Effector memory CD4-positive, alpha-beta T cell (primary cell): ENCODE measurements at places on chromosomes 13 and 19.

DNA sequence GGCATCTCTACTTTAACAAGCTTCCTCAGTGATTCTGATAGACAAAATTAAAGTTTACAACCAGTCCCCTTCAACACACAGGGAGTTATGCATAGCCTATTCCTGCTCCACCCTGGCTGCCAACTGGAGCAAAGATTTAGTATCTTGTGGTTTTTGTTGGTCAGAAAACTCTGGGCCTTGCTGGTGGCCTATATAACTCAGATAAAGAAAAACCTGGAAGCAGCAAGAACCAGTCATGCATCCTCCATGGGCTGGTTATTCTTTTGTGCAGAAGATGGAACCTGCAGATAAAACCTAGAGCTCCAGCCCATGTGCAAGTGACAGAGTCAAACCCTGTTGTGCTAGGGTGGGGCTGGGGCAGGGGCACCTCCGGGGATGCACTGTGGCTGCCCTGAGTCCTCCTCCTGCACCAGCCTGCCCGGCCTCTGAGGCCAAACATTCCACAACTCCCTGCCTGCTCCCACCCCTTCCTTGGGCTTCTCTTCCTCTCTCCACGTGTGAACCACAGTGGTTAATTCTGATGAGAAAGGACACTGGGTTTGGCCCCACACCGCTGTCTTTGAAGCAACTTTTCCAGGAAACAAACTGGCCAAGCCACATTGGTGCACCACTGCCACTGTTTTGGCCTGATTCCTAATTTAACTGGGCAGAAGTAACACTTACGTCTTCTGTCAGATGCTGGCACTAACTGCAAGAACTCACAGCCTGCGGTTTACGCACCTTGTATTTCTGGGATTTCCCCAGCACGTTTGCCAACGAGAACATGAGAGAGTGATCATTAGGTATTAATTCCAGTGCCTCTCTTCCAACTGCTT, 23.3 kb upstream of the GGACT start:
- DNase-seq: no peak

DNA sequence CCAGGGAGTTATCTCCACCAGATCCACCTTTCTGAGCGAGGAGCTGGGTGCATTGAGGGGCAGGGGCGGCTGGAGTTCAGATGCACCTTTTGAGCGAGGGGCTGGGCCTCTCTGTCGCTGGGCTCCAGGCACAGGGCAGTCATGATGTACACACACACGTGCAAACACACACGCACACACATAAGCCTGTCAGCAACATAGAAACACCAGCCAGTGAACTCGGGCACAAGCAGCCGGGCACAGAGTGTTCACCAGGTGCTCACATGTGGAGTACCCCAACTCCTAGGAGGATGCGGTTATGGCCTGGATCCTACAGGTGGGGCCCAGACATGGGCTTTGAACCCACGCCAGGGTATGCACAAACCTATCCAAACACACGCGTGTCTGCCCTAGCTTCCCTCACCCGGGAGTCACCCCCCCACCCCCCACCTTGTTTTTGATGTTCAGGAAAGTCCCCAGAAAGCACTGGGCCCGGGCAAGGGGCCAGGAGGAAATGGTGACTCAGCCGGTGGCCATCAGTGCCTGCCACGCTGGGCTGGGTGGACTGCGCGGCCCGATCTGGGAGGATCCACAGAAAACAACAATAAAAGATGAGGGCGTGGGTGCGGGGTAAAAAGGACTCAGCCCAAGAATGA, 13.3 kb downstream of the ARRDC2 start:
- peak; percentile 73 for DNase-seq

DNA sequence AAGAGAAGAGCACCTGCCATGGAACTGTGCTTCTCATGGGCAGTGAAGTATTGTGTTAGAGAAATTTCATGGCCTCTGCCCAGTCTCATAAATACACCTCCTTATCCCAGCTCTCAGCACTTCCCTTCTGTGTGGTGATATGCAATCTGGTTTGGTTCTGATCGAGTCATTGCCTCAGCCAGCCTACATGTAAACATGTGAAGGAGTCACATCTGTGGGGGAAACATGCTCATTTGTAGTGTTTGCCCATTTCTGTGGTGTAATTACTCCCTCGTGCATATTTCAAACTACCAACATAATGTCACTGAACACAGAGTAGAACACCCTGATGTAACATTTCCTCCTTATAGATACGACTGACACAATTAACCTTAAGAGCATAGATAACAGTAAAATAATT, 183.0 kb downstream of the DCT start:
- no peak for DNase-seq

DNA sequence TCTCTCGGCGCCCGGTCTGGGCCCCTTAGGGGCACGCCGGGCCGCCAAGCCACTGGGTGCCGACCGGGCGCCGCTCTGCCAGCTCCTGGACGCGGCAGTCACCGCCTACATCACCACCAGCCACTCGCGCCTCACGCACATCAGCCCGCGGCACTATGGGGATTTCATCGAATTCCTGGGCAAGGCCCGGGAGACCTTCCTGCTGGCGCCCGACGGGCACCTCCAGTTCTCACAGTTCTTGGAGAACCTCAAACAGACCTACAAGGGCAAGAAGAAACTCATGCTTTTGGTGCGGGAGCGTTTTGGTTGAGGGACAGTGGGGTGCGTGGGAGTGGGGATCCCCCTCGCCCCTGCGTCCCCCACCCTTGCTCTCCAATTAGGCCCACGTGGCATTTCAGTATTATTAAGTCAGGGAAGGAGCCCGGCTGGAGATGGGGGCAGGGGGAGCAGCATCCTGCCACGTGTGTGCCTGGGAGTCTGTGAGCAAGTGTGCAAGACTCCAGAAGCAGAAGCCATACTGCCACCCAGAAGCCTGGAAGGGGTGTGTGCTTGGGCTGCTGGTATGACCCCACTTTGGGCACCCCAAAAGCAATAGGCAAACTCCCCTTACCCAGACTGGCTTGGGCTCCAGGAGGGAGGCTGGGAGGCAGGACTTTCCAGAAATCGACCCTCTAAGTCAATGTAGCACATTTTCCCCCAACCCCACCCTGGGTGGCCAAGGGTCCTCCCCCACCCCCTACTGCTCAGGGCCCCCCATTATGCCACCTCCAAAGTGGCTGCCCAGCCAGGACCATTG, 35.7 kb downstream of the ZSWIM4 start:
- no peak for DNase-seq

GRCh38 chr19:12867120-12868099, 13.8 kb downstream of the DNASE2 start:
- DNase-seq: peak; percentile 51

DNA sequence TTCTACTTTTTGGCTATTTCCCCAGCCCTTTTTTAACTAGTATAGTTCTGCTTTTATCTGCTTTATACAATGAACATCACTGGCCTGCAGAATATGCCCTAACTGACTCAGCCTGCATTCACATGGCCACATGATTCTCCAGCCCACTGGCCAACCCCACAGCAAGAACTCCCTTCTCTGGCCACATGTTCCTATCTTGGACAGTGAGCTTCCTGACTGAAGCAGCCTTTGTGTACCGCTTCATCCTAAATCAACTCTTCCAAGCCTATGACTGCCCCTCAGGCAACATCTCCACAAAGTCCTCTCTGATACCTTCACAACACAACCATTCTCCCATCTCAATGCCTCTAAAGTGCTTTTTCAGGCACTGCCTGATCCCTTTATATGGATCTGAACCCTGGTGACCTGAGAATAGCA, 214.1 kb downstream of the COL4A1 start:
- DNase-seq: no peak

- peak; percentile 60 for DNase-seq
Measured at GRCh38 chr13:99086267-99087097, 108.6 kb upstream of the DOCK9 start.

- no peak for DNase-seq
Measured at GRCh38 chr19:33515921-33516320, 5.7 kb downstream of the PEPD start.

- DNase-seq: no peak
Measured at GRCh38 chr19:33486407-33486806, 35.2 kb downstream of the PEPD start.

GRCh38 chr19:16899566-16900075, 10.8 kb downstream of the F2RL3 start:
- no peak for DNase-seq

GRCh38 chr13:67120872-67121531, 109.1 kb downstream of the PCDH9 start:
- DNase-seq: no peak

- DNase-seq: no peak
Measured at GRCh38 chr13:40344270-40345148, 321.9 kb downstream of the FOXO1 start.

- DNase-seq: no peak
Measured at GRCh38 chr19:50406829-50407228, 11.9 kb upstream of the SPIB start.

DNA sequence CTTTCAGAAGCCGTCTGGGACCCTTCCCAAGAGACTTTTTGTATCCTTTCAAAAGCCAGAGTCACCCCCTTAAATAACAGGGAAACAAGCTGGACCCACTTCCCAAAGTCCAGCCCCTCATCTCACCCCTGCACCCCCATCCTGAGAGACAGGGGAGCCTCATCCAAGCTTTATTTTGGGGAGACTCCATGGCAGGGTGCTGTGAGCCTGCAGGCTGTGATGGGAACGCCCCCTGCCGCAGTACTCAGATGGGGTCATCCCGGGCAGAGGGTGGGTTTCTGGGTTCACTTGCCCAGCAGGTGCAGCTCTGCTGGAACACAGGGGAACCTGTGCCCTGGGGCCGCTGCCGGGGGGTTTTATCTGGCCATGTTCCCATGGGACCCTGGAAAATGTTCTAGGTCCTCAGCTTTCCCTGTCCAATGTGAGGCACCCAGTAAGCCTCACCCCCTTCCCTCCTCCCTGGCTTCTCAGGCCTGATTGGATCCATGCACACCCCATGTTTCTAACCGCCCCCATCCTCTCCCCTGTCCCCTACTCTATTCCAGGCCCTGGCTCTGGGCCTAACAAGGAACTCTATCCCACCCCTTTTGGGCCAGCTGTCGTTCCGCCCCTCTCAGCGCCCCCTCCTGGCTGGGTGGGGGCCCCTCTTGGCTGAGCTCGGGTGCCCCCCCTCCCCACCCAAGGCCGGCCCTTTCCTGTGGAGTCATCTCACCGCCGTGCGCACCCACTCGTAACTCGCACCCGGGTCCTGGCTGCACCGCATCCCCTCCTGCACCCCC, 1.0 kb downstream of the HIF3A start:
- DNase-seq: no peak

GRCh38 chr13:28000567-28000966, 12.1 kb upstream of the URAD start:
- DNase-seq: no peak

DNA sequence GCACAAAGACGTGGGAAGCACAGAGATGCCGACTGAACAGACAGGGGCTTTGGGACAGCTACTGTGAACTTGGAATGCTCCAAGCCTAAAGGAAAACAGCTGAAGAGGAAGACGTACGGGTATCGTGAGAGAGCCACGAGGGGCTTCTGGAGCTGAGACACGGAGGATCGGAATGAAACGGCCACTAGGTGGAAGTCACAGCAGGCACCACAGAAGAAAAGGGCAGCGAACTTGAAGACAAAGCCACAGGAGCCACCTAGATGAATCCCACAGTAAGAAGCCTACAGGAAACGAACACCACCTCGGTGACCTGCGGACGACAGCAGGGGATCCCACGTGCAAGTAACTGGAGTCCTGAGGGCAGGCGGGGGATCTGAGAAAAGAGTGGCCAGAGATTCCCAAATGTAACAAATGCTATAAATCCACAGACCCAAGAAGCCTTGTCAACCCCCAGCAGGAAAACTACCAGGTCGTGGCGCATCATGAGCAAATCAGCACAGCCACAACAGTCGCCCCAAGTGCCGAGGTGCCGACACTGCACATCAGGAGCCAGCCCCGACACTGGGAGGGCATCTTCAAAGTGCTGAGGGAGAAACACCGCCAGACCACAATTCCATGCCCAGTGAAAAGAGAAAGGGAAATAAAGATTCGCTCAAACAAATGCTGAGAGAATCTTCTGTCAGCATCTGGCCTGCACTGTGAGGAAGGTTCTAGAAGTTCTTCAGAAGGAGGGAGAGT, 39.3 kb upstream of the ISYNA1 start:
- no peak for DNase-seq

DNA sequence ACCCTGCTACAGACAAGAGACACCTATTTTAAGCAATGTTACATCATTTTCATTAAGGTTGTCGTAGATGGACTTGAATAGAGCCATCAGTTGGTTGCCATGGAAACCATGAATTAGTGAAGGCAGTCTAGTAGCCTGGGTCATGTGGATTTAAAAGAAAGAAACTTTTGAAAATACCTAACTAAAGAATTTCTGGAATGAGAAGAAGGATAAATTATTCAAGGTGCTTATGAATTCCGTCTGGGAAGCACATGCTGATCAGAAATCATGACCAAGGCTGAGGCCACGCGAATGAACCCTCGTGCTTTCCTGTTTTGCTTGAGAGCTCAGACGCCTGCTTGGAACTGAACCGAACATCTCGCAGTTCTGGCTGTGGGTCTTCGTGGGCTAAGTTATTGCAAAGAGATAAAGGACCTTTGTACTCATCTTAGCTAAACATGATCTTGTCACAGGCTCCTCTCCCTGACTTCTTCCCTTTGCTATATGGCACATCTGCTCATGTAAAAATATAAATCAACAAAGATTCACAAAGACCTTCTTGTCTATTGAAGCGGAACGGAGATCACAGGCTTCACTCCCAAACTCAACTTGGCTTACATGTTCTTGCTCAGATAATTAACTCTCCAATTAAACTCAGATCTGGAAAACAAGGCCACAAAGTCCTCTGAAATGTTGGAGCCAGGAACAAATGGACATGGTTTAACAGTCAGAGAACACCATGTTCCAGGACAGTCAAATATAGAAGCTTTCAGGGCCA, 140.2 kb downstream of the NUFIP1 start:
- DNase-seq: no peak

DNA sequence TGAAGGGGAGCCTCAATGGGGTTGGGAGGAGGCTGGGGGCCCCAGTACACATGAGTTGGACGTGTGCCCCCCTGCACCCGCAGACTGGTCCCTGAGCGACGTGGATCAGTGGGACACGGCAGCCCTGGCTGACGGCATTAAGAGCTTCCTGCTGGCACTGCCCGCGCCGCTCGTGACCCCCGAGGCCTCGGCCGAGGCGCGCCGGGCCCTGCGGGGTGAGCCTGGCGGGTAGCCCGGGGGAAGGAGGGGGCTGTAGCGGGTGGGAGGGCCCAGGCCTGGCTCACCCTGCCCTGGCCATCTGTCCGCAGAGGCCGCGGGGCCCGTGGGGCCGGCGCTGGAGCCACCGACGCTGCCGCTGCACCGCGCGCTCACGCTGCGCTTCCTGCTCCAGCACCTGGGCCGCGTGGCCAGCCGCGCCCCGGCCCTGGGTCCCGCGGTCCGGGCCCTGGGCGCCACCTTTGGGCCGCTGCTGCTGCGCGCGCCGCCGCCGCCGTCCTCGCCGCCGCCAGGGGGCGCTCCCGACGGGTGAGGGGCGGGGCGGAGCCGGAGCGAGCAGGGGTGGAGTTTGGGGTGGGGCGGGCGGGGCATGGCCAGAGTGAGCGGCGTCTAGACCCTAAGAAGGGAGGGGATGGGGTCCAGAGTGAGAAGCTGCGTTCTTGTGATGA, 8.1 kb downstream of the PIK3R2 start:
- peak; percentile 73 for DNase-seq

GRCh38 chr19:15177269-15178116, 23.3 kb downstream of the NOTCH3 start:
- peak; percentile 61 for DNase-seq

GRCh38 chr13:86591862-86592261, 792.6 kb upstream of the SLITRK6 start:
- DNase-seq: no peak

GRCh38 chr13:31246918-31247317, 47.1 kb downstream of the B3GLCT start:
- no peak for DNase-seq

GRCh38 chr13:59247171-59247570, 916.6 kb downstream of the DIAPH3 start:
- DNase-seq: no peak

- no peak for DNase-seq
Measured at GRCh38 chr19:50797781-50798658, 7.8 kb downstream of the ACP4 start.
